ENCODE measurements at places on chromosomes 3 and 15. TPM values are rescaled to one million over a fixed set of nuclear protein-coding genes. Genes with fewer than 3 reads are reported as not detected.

The ARHGAP11A gene
- 0.70 TPM for total RNA-seq

- no peak for DNase-seq
Measured at GRCh38 chr3:33149342-33149741, 35.5 kb downstream of the CRTAP start.

DNA sequence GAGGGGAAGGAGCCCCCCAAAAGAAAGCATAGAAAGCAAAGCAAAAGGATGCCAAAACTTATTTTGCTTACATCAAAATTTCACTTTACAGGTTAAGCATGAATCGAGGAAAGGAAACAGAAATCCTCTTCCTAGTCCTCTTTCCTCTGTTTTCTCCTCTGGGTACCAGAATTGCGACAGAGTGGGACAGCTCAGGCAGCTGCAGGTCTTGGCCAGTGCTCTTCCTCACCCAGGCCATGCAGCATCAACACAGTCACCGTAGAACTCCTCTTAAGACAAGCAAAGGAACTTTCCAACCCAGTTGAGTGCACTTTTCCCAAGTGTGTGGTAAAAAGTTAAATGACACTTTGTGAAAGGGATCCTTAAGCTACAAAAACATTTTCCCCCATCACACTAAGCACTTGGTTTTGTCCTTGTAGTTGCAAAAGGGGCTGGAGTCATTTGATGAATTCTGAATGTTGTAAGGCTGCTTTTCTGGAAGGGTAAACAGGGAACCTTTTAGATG is 45.9 kb upstream of the MEX3B start:
- DNase-seq, result no peak

- DNase-seq, result no peak
Measured at GRCh38 chr3:52404391-52404790, 40.5 kb downstream of the SEMA3G start.
